ENCODE measurements at places on chromosomes 13 and 19. TPM values are rescaled to one million over a fixed set of nuclear protein-coding genes. Genes with fewer than 3 reads are reported as not detected.

Gene ATP8B3
- total RNA-seq, result 0.80 TPM

GRCh38 chr19:1017115-1017905 is 3.6 kb downstream of the TMEM259 start:
- DNase-seq, result no peak

Gene KCNC3
- 0.72 TPM for total RNA-seq

Gene CYP4F2
- total RNA-seq, result not detected

Gene ATP1A3
- not detected for total RNA-seq

Gene C19orf73
- total RNA-seq, result 0.48 TPM

Gene PPP5C
- 60.2 TPM for total RNA-seq

GRCh38 chr19:4660993-4661392 is 9.1 kb downstream of the MYDGF start:
- DNase-seq, result no peak
